ENCODE measurements at places on chromosomes 5 and 9. TPM values are rescaled to one million over a fixed set of nuclear protein-coding genes. Genes with fewer than 3 reads are reported as not detected.

DNA sequence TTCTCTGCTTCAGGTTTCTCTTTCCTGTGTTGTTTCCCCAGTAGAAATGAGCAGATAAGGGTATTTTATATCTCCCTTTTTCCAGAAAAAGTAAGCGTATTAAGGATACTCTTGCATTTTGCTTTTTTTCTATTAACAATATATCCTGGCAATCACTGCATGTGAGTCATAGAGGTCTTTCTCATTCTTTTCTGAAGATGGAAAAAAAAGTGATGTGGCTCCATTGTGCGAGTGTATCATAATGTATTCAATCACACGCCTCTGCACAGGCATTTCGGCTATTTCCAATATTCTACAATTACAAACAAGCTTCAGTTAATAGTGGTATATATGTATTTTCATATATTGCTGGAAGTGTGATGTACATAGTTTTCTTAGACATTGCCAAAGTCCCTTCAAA is 155.9 kb downstream of the MED27 start:
- no peak for DNase-seq

GRCh38 chr9:133408042-133408441 is 9.8 kb downstream of the REXO4 start:
- no peak for DNase-seq

DNA sequence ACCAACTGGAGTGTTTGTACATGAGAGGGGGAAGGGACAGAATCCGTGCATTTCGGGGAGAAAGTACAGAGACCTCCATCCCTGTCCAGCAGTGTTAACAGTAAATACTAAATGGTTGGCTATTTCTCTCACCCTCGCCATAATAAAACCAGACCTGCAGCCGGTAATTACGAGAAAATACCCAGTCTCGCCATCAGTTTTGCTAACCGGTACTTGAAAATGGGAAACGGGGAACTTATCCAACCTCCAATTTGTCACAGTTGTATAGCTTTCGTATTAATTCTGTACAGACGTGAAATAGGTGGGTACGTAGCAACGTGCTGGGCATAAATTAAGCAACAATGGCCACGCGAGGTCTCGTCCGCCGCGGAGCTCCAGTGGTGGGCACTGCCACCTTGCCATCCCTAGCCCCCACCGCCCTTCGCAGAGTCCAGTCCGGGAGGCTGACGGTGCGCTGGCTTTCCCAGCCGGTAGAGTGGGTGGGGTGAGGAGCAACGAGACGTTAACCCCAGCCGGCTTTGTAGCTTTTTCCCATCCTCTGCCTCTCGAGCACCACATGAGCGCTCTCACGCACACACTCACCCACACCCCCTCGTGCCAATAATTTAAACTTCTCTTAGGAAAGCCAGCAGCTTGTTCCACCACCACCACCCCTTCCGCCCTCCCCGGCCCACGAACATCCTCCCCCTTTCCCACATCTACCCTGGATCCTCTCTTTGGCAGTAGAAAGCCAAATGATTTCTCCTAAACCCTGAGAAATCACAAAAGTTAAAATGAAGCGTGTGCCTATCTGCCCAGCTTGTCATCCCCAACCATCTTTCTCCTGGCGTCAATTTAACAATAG is 1.8 kb downstream of the ELAVL2 start:
- no peak for DNase-seq

- DNase-seq: no peak
Observed at GRCh38 chr5:54309276-54309675, 1.1 kb downstream of the ARL15 start.

- DNase-seq: no peak
Observed at GRCh38 chr5:143057580-143057999, 287.4 kb downstream of the ARHGAP26 start.

- peak; percentile 90 for DNase-seq
Observed at GRCh38 chr5:132422720-132423437, 53.4 kb downstream of the SLC22A5 start.

SLC1A3 gene
- total RNA-seq: 17.6 TPM

LRRC70 gene
- 2.5 TPM for total RNA-seq

All from esophagus muscularis mucosa (tissue), 4 donors.